ENCODE measurements at places on chromosomes 2 and 18.

- DNase-seq = no peak
These were observed 29.8 kb downstream of the EPC2 start for GRCh38 chr2:148674063-148675020.

DNA sequence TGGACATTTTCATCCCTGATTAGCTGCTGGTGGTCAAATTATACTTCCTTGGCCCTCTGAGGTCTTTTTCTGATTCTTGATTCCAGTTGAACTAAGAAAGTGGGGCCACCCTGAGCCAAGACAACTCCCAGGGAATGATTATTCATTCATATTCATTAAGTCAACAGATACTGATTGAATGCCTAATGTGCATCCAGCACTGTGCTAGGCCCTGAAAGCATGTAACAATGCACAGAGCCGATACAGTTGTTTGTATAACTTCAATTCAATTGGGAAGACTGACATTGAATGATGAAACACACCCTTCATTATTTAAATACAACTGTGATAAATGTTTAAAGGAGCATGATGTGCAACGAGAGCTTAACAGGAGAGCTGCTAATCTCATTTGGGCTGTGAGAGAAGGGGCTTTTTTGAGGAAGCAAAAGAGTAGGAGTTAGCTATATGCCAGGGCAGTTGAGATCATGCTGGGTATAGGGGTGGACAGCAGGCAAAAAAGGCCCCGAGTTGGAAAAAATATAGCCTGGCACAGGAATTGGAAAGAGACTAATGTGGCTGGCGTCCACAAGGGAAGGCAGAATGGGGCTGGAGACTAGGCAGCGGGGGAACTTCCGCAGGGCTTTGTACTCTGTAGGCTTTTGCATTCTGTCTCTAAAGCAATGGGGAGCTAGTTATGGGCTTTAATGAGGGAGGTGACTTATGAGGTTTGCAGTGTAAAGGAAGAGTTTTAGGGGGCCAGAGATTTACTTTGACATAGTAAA lies 57.2 kb upstream of the ACVR1 start:
- no peak for DNase-seq

GRCh38 chr2:189312643-189313042 lies 128.6 kb upstream of the WDR75 start:
- DNase-seq = no peak

DNA sequence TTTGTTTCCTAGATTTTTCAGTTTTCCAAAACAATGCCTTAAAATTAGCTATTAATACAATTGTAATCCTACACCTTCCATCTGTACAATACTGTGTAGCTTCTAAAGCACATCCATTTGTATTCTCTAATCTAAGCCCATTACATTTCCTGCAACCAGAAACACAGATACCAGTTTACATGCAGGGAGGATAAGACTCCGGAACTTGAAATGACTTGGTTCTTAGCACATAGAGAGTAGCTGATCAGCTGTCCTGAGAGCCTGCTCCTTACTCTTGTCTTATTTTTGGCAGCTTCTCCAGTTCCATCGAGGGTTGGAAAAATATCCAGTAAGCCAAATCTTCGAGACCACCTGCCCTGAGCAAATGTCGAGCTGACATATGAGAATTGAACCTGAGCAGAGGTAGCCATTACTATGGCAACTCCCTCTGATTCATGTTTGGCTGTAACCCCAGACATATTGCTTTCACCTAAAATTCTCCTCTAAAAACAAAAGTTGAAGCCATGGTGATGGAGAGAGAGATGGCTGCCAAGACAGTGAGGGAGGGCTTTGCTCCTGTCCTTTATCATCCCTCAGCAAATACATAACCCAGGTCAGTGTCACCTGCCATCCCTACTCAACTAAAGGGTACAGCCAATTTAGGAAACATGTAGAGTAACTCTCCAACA lies 542.8 kb downstream of the IRS1 start:
- no peak for DNase-seq

- DNase-seq = no peak
These were observed 83.8 kb downstream of the PSMG2 start for GRCh38 chr18:12786669-12787068.

- no peak for DNase-seq
These were observed 533.4 kb downstream of the ERBB4 start for GRCh38 chr2:212005085-212005671.

DNA sequence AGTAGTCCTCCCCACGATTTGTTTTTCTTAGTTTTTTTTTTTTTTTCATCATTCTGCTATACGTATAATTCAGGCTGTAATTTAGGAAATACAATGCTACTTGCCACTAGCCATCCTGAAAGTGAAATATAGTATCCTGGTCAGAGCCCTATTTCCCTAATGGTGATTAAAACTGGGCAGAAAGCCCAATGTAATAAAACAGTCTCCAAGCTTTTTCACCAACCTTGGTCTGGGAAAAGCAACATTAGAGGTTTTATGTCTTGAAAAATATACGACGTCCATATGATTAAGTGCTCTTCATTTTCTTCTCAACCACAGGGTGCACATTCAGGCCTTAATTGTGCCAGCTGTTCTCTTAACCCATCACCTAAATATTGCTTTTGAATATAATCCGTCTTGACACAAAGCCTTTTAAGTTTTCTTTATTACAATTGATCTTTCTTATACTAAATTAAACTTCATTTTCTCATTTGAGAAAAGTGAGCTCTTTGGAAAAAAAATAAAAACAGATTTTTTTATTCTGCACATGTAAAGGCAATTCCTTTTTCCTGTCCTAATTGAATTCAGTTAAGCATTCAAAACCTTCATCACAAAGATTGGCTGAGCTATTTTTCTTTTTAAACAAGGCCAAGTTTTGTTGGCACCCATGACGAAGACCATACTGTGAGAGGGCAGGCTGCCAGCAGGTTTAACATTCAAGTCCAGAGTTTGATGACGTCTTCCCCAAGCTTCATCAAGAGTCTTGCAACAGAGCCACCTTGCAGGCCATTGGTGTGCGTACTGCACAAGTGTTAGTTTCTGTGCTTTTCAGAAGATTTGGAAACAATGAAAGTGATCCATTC lies 52.7 kb downstream of the MAP2 start:
- no peak for DNase-seq

DNA sequence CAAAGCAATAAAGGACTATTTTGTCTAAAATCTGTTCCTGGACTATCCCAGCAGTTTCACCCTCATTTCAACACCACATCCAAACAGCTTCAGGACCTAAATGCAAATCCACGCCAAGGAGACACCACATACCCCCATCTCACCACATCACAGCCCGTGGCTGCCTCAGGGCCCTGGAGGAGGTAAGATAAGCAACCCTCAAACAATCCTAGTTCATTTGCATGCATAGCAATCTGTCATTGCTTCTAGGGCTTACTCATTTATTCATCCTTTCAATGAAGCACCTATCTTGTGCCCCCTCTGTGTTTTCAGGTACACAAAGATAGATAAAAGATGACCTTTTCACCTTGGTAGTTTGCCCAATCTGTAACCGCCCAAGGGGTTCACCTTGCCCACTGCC lies 86.5 kb downstream of the VSNL1 start:
- DNase-seq = no peak

GRCh38 chr2:235658351-235659174 lies 164.7 kb downstream of the AGAP1 start:
- DNase-seq = no peak

DNA sequence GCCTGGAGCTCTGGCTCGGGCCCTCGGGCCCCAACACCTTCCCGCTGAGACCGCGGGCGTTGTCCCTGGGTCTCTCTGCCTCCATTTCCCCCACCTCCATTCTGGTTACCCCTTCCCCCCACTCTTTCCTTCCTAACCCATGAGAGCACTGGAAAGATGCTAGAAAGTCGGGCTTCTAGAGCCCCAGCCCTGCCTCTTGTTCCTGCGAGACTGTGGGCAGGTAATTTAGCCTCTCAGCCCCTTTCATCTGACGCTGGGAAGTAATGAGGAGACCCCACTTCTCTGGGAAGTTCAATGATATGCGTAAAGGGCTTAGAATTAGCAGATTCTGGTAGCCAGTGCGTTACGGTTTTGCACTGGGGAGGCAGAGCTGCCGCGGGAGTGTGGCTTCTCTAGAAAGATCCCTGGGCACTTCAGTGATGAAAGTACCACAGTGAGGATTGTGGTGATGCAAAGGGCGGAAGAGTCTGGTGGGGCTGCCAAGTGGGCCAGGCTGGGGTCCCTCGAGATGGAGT lies 16.2 kb upstream of the ECEL1 start:
- DNase-seq = no peak

DNA sequence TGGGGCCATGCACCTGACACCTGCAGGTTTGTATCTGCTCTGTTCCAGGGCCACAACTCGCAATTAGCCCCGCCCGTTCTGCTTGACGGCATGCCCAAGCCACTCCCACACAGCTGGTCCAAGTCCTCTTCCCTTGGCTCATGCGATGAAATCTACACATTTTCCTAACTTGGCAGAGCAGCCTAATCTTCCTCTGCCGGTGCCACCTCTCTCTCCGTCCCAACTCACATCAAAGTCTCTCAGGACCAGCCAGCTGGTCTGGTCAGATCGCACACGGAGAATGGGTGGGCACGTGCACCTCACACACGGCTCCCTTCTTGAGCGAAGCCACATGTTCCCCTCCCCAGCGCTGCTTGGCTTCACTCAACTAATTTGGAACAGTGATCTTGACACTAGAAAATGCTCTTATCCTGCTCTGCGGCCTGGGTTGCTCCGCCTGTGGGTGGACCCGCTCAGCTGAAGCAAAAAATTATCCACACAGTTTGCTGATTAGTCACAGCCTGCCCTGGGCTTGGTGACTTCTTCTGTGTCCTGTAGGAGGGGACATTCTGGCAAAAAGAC lies 176.7 kb downstream of the NRP2 start:
- no peak for DNase-seq

DNA sequence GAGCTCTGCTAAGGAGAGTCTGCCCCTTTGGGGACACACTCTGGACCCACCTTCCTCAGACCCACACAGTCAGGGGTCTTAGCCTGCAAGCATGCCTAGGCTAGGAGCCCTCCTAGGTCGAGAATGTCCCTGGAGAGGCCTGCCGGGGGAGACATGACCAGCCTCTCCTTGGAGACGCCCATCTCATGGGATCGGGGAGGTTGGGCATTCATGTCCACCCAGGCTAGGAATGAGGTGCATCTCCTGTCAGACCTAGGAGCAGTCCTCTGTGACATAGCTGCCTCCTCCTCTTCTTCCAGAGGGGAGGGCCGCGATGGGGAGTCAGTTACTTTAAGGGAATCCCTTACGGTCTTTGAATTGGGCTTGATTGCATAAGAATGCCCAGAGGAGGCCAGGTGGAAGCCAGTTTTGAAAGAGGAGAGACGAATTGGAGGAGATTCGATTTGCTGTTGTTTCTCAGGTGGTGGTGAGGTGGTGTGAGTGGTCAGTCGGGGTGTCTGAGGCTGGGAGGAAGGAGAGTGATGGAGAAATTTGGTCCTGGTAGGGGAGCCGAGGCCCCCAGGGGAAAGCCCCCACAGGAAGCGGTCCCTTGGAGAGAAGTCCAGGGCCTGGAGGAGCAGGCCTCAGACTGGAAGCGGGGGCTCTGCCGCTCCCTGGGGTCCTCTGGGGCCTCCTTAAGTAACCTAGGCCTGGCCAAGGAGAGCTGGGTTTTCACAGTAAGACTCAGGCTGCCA lies 241.3 kb downstream of the DYSF start:
- DNase-seq = no peak

DNA sequence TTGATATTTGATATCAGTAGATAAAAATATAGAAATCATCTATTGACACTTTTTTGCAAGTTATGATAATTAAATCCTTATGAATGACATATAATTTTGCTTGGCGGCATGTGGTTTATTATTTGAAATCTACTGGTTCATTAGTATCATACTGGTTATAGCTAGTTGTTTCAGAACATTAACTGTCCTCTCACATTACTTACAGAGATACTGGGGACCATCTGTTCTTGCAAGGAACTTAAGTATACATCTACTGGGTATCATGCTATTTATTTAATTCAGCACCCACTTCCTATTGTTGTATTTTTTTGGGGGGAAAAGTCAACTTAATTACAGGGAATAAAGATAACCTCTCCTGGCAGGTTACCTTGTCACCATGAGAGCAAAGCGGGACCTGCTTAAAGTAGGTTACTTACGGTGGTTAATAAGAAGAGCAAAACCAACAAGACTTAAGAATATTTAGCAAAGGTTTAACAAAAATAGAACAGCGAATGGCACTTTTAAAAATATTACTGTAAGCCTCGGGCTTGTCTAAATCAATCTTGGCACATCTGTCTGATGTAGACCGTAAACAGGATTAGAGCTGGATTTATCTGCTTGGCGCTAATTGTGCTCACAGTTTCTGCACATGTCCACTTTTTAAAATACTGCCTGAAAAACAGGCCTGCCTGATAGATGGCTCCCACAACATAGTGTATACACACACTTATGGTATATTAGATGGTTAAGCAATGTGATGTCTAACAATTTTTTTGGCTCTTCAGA lies 41.8 kb downstream of the CERKL start:
- no peak for DNase-seq

GRCh38 chr2:205892665-205893259 lies 193.2 kb downstream of the INO80D start:
- DNase-seq = no peak

- DNase-seq = no peak
These were observed 22.3 kb upstream of the CAVIN2 start for GRCh38 chr2:191869178-191869577.

DNA sequence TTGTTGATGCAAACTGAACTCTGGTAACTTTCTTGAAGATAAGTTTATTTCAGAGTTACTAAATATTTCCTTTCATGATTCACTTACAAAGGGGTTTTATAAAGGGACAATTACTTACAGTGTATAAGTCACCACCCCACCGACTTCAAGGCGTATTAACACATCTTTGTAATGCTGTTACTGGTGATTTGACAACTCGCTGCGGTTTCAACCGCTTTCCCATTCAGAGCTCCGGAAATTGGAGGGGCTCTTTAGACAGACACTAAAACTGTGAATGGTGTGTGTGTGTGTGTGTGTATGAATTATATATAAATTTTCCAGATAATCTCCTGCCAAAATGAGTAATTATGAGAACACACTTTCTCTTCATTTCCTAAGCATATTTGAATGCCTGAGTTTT lies 4.9 kb downstream of the TM4SF20 start:
- no peak for DNase-seq

GRCh38 chr18:49247781-49248180 lies 212.7 kb downstream of the DYM start:
- DNase-seq = no peak

DNA sequence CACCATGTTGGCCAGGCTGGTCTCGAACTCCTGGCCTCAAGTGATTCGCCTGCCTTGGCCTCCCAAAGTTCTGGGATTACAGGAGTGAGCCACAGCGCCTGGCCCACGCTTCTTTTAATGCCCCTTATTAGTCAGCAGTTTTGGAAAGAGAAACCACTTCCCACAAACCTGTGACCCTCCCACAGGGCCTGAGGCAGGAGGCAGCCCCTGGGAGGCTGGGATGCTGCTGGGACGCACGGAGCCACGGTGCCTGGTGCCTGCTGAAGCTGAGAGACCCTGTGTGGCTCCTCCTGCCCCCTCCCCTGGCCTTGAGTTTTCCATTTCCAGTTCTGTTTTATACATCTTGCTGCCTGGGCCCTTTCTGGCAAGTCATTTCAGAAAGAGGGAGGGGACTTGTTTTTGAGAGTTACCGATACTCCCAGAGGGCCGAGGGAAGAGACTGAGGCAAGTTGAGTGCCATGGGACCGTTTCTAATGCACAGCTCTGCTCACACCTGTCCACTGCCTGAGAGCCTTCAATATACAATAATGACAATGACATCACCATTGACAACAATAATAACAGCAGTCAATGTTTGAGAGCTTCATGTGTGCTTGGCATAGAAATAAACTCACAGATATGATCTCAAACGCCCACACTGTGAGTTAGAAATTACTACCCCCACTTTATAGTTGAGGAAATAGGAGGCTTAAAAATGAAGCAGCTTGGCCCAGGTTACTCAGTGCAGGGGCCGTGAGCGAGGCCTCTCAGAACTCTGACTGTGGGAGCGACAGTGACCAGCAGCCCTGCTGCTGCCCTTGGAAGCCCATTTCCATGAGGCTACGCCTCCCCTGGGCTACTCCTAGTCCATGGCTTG lies 78.1 kb upstream of the YWHAQ start:
- DNase-seq = no peak

All from activated CD8-positive, alpha-beta memory T cell treated with anti-CD3 and anti-CD28 coated beads for 1 hour (primary cell).